HTR-8/SVneo (cell line): ENCODE measurements at places on chromosomes 3 and 15.

GRCh38 chr3:52609316-52609815 lies 73.0 kb downstream of the UQCC5 start:
- DNase-seq = no peak

GRCh38 chr3:14243782-14244181 lies 65.2 kb downstream of the LSM3 start:
- DNase-seq = no peak

DNA sequence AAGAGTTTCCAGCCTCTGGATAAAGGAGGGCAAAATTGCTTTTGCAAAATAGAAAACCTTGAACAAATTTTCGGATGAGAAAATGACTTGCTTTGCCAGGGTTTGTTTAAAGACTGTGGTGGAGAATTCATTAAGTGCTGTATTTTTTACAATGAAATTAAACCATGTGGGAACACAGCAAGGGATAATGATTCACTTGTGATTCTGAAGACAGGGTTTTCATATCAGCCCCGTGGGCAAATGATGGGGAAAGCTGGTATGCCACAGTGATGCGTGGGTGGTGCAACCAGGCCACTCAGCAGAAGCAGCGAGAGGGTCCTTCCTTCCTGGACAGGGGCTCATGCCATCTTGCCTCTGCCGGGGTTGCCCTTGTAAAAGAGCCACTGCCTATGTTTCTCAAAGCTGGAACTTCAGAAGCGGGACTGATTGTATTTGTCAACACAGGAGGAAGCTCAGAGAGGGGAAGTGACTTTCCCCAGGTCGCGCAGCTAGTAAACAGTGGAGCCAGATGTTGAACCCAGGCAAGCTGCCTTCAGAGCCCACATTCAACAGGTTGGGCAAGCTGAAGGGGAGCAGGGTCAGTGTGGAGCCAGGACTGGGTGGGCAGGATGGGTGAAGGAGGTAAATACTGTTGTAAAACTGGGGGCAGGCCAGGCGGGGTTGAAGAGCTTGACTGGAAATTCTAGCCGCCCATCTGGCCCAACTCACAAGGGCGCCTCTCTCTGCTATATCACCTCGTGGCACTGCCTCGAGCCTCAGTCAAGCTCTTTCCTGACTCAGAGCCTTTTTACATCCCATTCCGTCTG lies 79.1 kb downstream of the TOP2B start:
- DNase-seq = no peak

DNA sequence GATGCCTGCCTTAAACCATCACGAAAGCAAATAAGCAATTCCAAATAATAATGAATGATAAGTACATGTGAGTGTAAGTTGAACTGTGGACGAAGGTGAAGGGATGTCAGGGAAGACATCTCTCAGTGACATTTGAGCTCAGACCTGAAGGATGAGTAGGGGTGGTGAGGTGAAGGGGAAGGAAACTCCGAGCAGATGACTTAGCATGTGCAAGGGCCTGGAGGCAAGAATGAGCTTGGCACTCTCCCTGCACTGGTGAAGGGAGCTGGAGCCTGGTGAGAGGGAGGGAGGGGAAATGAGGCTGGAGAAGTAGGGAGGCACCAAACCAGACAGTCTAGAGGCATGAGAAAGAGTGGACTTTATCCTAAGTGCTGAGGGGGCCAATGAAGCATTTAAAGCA lies 84.3 kb downstream of the MTHFS start:
- no peak for DNase-seq

DNA sequence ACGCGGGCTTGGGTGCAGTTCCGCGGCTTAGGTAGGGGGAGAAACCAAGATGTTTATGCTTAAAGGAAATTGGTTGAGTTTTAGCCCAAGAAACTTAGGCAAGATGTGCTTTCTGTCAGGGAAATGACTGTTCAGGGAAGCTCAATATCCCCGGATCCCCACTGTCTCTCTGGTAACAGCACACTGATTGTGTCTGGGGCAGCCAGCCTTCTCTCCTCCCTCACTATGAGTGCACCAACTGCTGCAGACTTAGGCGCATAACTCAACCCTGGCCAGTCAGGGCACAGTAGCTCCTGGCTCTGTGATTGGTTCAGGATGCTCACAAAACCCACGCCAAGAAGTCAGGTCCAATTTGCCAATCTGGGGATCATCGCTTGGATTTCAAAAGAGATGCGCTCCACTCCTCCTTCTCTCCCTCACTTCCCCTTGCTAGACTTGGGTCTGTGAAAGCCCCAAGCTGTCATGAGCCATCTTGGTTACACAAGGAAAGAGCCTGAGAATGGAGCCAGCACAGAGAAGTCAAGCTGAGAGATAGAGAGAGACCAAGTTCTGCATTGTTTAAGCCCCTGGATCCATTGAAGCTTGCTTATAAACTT lies 42.5 kb upstream of the CACNA2D3 start:
- DNase-seq = no peak

- no peak for DNase-seq
Observed at GRCh38 chr15:28147801-28148200, 48.7 kb upstream of the OCA2 start.

- peak; percentile 21 for DNase-seq
Observed at GRCh38 chr3:176430244-176431037, 766.8 kb downstream of the TBL1XR1 start.

DNA sequence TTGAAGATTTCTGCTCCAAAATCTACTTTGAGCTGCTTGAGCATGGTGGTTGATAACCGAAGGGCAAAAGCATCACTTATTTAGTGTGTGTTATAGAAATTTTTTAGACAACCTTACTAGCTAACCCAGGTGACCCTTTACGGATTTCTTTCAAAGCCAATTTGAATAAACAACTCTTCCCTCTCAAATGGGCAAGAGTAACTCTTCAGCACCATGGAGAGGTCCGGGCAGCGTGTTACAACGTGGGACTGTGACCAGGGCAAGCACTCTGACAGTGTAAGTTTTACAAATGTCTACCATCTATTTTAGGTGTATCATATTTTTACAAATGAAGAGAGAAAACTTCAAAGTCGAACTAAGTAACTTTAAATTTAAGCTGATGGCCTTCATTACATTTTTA lies 471.8 kb downstream of the MFSD1 start:
- peak; percentile 29 for DNase-seq

DNA sequence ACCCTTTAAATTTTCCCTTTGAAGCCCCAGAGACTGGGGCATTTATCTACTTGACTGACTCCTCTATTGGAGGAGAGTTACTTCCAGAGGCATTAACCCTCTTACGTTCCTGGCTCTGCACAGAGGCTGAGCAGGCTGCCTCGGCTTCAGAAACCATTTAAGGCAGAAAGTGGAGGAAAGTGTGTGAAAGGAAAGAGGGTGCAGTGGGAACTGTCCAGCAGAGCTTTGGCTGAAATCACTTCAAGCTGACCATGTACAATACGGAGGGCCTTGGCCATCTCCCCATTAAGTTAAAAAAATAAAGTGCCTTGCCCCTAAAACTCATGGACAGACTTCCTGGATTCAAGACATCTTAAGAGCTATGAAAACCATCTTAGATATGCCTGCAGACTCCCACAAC lies 238.7 kb downstream of the SV2B start:
- DNase-seq = no peak

DNA sequence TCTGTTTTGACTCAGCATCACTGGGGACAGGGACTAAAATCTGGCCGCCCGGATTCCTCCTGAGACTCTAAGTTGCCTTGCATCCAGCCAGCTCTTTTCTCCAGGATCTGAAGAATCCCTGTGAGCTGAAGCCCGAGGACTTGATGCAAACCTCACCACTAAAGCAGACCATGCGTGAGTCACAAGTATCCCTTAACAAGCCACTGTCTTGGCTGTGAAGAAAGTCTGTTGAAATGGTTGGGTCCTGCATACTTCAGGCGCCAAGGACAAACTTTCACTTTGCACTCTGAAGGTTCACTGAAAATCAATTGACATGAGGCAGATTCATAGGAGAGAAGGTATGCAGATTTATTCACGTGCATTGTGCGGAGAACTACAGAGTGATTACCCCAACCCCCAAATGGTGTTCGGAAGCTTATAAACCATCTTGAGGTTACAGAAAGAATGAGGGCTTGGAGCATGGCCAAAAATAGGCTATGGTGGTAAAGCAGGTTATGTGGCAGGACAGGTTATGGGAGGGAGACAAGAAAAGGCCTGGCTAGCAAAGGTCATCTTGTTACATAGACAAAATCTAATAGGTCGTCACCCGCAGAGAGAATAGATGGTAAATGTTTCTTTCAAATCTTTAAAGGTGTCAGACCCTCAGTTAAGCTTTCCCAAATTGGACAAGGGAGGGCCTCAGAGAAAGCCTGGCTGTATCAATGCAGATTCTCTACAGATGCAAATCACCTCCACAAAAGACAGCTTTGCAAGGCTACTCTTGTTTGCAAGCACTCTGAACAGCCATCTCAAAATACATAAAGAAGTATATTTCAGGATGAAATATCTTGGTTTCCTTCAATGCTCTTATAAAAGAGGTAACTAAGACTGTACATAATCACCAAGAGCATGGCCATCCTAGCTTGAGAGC lies 126.3 kb upstream of the PLAAT1 start:
- no peak for DNase-seq

DNA sequence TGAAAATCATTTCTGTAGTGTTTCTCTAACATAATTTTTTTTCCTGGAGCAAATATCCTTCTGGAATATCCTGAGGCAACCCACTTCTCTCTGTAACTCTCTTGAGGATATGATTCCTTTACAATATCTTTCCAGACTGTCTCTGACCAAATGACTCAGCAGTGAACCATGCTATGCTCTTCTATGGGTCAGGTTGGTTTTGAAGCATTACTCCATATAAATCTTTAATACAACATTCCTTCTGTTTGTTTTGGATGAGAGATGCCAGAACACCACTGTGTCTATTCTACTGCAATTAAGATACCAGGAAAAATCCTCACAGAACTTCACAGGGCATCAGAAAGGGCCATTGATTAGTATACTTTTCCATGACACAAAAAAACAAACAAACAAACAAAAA lies 626.4 kb upstream of the ZNF385D start:
- DNase-seq = peak; percentile 37

- DNase-seq = no peak
Observed at GRCh38 chr15:99202176-99202552, 47.2 kb downstream of the TTC23 start.

GRCh38 chr15:59299929-59300617 lies 72.6 kb downstream of the MYO1E start:
- DNase-seq = peak; percentile 77

GRCh38 chr3:48456456-48456855 lies 9.9 kb downstream of the ATRIP start:
- DNase-seq = no peak

GRCh38 chr3:120563356-120564022 lies 32.6 kb upstream of the NDUFB4 start:
- no peak for DNase-seq

DNA sequence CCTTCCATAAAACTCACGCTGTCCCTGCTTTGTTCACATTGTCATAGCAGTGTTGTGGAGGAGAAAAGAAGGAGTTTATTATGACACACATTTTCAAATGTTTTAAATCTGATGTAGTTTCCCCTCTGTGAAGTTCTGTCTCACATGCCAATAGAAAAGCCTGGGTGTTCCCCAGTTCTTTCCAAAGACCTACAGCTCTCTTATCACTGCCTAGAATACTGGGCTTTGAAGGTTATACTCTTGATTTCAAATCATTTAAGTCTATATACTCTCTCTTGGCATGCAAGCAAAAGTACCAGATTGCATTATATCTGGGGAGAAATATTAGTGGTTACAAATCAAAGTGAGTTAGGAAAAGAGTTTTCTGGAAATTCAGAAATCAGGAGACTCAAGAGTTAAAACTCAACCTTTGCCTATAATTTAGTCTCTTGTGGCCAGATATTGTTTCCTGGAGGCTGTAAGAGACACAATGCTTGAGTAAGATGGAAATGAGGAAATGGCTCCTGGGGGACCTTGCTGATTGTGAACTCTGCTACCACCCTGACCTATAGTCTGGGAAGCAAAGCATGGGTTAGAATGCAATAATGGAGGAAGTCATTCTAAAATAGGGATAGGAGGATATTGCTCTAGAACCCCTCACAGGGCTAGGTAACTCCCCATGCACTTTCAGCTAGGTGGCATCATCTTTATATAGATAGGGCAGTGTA lies 182.8 kb downstream of the KCNAB1 start:
- DNase-seq = no peak

GRCh38 chr15:38217788-38218609 lies 34.6 kb upstream of the SPRED1 start:
- no peak for DNase-seq

GRCh38 chr3:183313764-183314163 lies 60.7 kb downstream of the B3GNT5 start:
- DNase-seq = no peak

GRCh38 chr3:168002786-168003368 lies 92.8 kb downstream of the GOLIM4 start:
- DNase-seq = no peak

DNA sequence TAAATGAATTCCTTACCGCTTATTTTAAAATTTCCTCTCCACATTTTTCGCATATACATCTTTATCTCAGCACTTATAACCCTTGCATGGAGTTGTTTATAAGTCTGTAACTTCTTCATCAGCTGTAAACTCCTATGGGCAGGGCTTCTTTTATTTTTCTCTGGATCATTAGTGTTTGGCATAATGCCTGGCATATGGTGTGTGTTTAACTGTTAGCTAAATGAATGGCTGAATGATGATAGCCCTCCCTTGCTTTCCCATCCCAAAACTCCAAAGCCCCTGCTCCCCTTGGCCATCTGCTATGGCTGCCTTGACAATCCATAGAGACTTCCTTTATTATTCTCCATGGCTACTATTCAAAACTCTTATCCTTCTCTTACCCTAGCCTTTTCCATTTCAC lies 48.1 kb upstream of the SEMA6D start:
- no peak for DNase-seq

DNA sequence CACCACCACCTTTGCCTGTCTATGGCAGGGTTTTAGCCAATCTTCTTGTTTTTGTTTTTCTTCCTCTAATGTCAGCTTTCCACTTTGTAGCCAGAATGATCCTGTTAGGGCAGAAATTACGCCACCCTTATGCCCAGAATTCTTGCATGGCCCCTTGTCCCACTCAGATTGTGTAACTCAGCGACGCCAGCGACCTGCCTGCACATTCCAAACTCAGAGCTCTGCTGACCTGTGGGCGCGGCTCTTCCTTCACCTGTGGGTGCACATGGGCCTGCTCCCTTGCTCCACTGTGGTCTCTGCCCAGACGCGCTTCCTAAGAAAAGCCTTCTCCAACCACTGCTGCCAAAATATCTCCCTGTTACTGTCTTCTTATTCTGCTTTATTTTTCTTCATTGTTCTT lies 45.0 kb downstream of the MED12L start:
- no peak for DNase-seq
